Activated T-helper 17 cell treated with anti-CD3 and anti-CD28 coated beads, Interleukin-2, amount 50 U/mL, for 72 hours (primary cell): ENCODE measurements at places on chromosomes 5 and 9. TPM values are rescaled to one million over a fixed set of nuclear protein-coding genes. Genes with fewer than 3 reads are reported as not detected.

- no peak for ATAC-seq
These were observed 177.2 kb downstream of the TSSK1B start for GRCh38 chr5:113257545-113257944.

DNA sequence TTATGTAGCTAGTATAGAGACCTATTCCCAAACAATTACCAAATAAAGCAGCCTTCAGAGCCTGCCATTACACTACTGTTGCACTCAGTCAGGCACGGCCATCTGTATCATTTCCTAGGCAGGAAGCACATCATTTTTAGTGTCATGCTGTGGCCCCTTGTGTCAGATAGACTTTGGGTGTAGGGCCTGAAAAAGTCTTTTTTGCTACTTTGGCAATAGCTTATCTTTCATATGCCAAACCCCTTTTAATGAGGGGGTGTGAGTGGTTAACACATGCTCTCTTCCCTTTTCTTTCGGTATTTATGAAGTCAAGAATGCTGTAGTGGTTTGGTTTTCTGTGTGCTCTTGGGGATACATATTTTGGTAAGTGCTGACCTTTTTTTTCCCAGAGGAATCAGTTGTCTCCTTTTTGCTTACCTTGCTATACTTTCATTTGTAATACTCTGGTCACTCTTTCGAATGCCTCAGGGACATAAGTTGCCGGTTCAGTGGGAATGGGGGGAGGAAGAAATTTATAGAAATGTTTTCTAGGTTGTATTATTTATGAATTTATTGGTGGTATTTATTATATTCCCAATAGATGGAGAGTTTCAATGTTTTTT is 209.8 kb downstream of the CSNK1G3 start:
- ATAC-seq, result no peak

DNA sequence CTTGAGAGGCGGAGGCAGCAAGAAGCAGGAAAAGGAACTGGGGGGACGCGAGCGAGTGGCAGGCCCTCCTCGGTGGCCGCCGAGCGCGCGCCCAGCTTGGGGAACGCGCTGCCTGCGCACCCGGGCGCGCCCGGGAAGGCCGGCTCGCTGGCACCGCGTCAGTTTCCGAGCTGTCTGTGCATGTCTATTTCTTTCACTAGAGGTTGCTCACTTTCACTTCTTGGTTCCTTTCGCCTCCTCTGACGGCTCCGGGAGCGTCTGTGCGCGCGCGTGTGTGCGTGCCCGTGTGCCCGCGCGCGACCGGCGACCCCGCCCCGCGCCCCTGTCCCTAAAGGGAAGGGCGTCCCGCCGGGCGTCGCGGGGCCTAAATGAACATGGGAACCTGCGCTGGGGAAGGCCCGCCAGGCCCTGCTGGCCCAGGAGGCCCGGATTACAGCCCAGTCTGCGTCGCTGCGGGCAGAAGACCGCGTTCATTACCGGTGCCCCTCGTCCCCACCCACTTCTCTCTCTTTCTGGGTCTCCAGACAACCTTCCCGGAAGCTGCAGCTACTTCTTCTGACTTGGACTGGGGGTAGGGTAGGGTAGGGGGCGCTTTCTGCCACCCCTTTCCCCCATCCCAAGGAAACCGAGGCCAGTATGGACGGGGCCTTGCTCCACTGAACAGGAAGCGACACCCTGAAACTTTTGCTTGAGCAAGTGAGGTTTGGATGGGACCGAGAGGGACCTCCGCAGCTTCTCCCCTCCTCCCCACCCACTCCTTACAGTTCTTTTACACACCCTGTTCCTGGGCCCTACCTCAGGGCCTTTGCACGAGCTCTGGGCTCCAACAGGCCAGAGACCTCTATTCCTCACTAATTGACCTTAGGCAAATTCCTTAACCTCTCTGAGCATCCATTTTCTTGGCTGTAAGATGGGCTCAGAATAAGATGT is 205.8 kb upstream of the IER5L start:
- peak; percentile 92 for ATAC-seq

GRCh38 chr9:121073038-121073437 is 1.7 kb upstream of the CNTRL start:
- no peak for ATAC-seq

GRCh38 chr5:159933531-159934485 is 17.5 kb downstream of the ADRA1B start:
- ATAC-seq, result no peak

GRCh38 chr5:33829430-33829829 is 62.4 kb downstream of the ADAMTS12 start:
- ATAC-seq, result no peak

GRCh38 chr5:133957080-133957479 is 11.3 kb downstream of the C5orf15 start:
- ATAC-seq, result no peak

DNA sequence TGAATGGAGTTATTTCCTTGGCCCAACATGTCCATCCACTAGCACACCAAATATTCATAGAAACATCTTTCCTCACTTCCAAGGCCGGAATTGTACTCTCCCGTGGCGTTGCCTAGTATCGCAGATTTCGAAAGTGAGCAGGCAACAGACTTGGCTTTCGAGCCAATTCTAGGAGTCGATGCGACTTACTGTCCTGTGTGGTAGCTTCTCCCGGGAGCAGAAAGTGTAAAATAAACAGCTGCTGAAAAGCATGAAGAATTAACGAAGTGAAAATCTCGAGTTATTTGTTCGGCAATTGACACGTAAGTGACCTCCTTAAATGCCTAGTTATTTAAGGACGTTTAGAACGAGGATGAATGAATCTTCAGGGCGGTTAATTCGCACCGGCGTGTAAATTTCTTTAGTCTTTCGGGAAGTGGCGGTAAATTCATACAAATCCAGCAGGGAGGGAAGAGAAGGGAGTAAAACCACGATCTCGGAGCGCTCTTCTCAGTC is 449 bp upstream of the PCSK5 start:
- peak; percentile 19 for ATAC-seq

The MSX2 gene
- not detected for total RNA-seq

The TAL2 gene
- total RNA-seq, result not detected

The NAIF1 gene
- total RNA-seq, result 15.0 TPM

The CTNNAL1 gene
- total RNA-seq, result 24.4 TPM

The PCDHGB2 gene
- 0.34 TPM for total RNA-seq

The BHMT gene
- not detected for total RNA-seq

The SLIT3 gene
- not detected for total RNA-seq

The RMI1 gene
- 17.6 TPM for total RNA-seq

The ALDOB gene
- total RNA-seq, result not detected

The FAT2 gene
- total RNA-seq, result not detected
